ENCODE measurements at places on chromosomes 2 and 18.
A peak's percentile ranks its signal among the peaks of the same experiment; 100 is the strongest.

DNA sequence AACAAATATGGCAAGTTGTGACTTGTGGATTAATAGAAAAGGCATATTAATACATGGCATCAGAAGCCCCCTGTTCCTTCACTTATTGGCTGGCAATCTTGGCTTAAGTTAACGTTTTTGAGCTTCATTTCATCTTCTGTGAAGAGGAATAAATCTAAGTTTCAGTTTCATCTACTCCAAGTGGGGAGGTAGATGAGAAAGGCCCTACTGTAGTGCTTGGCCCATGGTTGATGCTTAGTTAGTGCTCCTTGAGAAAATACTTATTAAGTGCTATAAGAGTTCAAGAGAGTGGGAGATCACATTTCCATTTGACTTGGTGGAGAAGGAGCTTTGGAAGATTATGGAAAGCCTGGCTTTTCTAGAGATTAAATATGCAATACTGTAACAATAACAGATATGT is 244.3 kb downstream of the BABAM2 start:
- DNase-seq, result no peak

GRCh38 chr2:71240794-71241193 is 13.9 kb upstream of the PAIP2B start:
- no peak for DNase-seq

- no peak for DNase-seq
These were observed 22.2 kb downstream of the FAM110C start for GRCh38 chr2:24107-24506.

DNA sequence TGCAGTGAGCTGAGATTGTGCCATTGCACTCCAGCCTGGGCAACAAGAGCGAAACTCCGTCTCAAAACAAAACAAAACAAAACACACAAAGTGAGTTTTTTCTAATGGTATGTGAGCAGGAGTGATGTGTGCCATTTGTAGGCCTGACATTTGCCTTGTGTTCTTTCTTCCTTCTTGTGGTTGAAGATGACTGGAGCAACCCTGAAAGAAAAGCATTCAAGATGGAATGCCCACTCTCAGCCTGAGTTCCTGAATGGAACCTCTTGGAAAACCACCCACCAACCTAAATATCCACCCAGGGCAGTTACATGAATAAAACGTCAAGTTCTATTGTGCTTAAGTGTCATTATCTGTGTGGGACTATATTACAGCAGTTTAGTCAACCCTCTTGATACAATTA is 26.5 kb downstream of the PGAP1 start:
- no peak for DNase-seq

DNA sequence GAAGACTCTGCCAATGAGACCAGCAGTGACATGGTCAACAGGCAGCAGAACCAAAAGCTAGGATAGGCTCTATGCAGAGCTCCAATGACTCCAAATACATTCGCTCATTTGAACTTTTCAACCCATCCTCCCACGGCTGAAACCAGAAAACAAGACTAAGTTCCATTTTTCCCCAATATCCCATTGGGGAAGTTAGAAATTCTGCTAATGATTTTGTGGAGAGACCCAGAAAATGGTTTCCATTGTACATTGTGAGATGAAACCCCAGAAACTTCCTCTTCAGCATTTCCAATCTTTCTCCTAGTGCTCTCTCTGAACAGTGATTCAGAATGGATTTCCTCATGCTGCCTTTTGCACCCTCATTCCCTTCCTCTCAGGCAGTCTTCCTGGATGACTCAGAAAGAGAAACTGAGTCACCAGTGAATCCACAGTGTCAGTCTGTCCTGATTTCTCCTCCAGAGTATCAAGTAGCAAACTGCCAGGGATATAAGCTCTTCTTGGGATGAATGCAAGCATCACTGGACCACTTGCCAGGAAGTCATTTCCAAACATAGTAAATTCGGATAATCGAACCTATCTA is 467.7 kb upstream of the ID2 start:
- DNase-seq, result no peak

- DNase-seq, result no peak
These were observed 309.5 kb downstream of the EPHA4 start for GRCh38 chr2:221262651-221263050.

DNA sequence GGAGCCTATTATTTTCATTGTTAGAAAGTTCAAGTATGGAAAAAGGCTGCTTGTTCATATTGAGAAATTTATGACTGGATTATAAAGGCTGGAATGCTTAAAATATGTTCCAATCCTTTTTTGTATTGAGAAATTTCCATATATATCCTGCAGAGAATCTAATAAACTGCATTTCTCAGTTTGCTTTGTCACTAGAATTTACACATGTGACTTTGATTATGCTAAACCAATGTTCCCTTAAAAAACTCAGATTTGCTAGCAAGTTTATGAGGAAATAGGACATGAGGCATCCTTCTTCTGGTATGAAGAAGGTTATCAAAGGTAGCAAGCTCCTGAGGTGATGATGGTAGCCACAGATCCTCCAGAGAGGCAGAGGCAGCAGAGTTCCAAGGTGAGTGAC is 29.2 kb upstream of the DSEL start:
- DNase-seq, result peak; percentile 3

DNA sequence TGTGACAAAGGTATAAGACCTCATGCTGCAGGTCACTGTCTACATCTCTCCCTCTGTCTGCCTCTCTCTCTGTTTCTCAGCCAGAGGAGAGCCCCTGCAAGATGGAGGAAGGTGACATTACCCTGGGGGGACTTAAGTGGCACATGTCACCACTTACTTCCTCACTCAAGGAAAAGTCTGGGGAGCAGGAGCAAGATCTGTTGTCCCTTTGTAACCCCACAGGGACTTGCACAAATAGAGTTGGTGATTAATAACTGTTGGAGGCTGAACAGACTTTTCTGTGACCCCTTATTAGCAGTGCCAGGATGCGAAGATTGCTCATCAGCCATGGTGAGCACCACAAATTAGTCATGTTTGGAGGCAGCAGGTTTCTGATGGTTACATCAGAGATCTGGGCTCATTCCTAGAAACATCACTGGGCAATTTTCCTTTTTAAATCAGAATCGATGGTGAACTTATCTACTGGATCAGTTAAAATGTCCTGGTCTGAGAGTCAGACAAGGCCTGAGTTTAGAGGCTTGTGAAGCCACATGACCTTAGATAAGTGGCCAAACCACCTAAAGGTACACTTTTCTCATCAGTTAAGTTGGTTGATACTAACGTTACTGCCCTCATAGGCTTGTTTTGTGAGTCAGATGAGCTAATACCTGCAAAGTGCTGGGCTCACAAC is 81.2 kb upstream of the LTBP1 start:
- peak; percentile 98 for DNase-seq

DNA sequence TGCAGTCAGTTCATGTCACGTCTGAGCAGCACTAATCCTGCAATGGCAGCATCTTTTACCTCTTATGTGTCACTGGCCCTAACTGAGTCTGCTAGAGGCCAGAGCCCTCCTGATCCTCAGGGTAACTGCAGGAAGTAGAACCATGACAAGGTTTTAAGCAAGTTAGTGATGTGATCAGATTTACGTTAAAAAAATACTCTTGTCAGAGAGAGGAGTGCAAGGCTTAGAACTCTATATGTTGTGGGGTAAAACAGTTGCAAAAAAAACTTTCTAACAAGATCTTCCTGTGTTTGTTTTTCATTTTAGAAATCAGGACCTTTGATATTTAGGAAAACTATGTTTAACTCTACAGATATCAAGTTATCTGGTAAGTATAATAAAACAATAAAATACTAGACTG is 4.6 kb downstream of the TMEM87B start:
- DNase-seq, result no peak

DNA sequence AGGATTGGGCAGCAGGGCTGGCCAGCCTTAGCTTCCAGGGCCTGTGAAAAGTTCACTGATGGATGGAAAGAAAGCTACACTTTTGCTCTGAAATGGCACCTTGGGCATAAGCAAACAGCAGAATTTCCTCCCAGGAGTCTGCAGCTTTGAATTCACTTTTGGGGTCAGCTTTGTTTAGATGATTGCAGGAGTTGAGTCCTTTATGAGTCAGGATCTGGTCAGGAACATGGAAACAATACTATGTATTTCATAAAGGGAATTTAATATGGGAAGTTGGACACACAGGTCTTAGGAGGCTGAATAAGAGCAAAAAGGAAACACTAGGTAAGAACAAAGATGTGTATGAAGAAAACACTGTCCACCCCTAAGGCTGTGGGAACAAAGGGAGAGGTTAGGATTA is 345.3 kb downstream of the TSN start:
- DNase-seq, result no peak

- DNase-seq, result no peak
These were observed 8.0 kb upstream of the GALNT1 start for GRCh38 chr18:35573531-35573930.

DNA sequence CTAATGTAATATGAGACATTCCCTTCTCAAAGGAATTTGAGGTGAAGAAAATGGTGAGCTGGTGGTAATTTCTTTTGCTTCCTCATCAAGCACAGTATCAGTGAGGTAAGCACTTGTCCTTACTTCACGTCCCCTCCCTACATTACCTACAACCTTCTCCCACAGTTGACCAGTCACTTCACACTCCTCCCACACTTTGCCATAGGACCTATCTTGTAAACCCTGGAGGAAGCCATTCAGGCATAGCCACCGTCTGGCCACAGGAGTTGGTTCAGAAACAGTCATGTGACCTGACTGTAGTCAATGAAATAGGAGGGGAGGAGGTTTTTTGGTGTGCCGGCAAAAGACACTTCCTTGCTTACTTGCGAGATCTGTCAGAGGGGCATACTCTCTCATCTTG is 12.1 kb downstream of the ACOXL start:
- no peak for DNase-seq

DNA sequence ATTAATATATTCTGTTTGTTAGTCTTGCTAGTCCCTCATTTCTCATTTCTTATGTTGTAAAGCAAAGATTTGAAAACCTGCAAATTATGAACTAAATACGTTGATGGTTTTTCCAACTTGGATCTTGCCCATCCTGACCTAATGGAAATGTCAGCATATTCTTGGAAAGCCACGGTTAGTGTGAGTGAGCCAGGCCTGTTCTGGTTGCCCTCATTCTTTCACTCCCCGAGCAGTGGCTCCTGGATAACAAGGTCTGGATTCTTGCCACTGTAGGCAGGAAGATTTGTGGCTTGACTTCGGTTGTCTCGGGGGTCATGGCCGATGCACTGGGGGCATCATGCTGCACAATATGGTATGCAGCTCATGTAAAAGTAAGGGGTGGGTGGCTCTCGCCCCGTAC is 359.1 kb downstream of the MEIS1 start:
- no peak for DNase-seq

DNA sequence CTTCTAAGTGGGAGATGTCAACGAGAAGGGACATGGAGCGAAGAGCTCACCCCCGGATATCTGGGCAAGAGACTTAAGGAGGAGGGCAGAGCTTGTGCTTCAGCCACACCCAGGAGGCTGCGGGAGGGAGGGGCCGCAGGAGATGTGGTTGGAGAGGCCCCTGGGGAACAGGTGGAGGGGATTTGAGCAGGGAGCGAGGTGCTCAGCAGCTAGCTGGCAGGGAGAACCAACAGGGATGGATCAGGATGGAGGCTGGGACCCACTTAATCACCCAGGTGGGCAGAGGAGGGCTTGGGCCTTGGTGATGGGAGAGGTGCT is 78.3 kb downstream of the MBP start:
- DNase-seq, result no peak
